ENCODE measurements at places on chromosomes 3 and 15. TPM values are rescaled to one million over a fixed set of nuclear protein-coding genes. Genes with fewer than 3 reads are reported as not detected.

Gene AADAC
- total RNA-seq, result not detected

Gene VGLL3
- total RNA-seq, result 2.0 TPM

Gene KLF15
- 1.7 TPM for total RNA-seq

Gene RYR3
- 12.5 TPM for total RNA-seq

Gene GABRB3
- total RNA-seq, result 102 TPM

Gene FRG2C
- total RNA-seq, result not detected

Gene TGM5
- total RNA-seq, result not detected

Gene DNAH12
- 0.74 TPM for total RNA-seq

Gene SPSB4
- 7.6 TPM for total RNA-seq

Gene SGO1
- total RNA-seq, result 2.0 TPM

Gene LRRIQ4
- total RNA-seq, result 0.49 TPM

Gene LRRC15
- total RNA-seq, result not detected

Gene STRA6
- total RNA-seq, result 4.4 TPM

Gene CCR5
- total RNA-seq, result not detected

Gene ITPKA
- 1.2 TPM for total RNA-seq

Gene ABHD17C
- 15.7 TPM for total RNA-seq

Gene SLC26A6
- total RNA-seq, result 3.2 TPM

Gene NTRK3
- 50.9 TPM for total RNA-seq
